ENCODE measurements at places on chromosomes 16 and 17. TPM values are rescaled to one million over a fixed set of nuclear protein-coding genes. Genes with fewer than 3 reads are reported as not detected.

DNA sequence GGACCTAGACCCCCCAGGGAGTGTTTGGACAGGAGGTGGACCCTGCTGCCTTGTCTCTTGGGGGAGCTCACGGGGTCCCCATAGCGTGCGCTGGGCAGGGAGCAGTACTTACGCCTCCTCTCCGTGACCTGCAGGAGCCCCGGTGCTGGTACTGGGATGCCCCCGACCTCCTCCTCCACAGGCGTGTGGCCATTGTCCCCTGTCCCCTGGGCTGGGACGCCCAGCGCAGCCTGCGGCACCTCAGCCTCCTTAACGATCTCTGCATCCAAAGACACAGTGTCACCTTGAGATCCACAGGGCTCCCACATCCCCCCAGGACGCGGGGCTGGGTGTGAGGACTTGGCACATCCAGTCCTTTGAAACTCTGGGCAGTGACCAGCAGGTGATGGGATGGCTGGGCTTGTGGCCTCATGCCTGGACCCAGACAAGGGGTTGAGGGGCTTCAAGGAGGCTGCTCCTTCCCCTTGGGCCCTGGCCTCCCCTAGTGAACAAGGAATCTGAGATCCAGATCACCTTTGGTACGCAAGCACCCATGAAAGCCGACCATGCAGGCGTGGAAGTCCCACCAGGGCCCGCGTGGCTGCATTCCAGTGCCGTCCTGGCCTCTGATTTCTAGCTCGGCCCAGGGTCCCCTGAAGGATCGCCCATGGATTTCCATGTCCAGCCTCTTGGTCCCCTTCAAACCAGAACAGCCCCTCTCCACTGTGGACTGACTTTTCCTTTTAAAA, 9.9 kb downstream of the DBNDD1 start:
- H3K27me3 ChIP-seq = no peaks in the 10 kb centered on the region
- H3K27ac ChIP-seq = no peak overlapping the region
- no peaks in the 10 kb centered on the region for H3K36me3 ChIP-seq
- H3K4me3 ChIP-seq = no peak overlapping the region
- no peak for DNase-seq
- no peaks in the 10 kb centered on the region for H3K4me1 ChIP-seq

The TUBB3 gene
- total RNA-seq = 1.5 TPM

- no peak overlapping the region for H3K4me3 ChIP-seq
- no peaks in the 10 kb centered on the region for H3K4me1 ChIP-seq
- no peak overlapping the region for H3K27ac ChIP-seq
- H3K27me3 ChIP-seq = no peaks in the 10 kb centered on the region
- H3K36me3 ChIP-seq = no peaks in the 10 kb centered on the region
Observed at GRCh38 chr16:65876624-65877023, 489.9 kb upstream of the CDH5 start.

DNA sequence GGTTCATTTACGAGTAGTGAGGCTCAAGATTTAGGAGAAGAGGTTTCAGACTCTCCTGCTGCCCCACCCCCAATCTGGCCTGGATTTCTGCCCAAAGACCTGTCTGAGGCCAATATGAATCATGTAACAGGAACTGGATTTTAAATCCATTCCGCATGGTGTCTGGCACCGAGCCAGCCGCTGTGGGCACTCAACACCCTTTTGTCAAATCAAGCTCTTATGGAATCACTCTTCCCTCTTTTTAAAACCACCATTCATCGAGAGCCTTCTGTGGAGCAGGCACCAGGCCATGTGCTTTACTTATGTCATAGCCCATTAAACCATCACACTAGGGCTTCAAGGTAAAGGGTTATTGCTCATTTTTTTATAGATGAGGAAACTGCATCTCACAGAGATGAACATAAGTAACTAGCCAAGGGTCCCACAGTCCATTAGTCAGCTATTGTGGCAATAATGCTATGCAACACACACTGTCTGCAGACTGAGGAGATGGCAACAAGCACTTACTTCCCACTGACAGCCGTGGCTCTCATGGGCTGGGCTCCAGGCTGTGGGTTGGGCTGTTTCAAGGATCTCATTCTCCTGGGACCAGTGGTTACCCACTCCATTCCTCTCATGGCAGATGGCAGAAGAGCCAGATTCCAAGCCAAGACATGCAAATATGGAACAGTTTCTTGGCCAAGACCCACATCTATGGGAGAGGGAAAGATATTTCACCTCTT, 93.6 kb downstream of the WSCD1 start:
- no peak overlapping the region for H3K27ac ChIP-seq
- DNase-seq = no peak
- no peaks in the 10 kb centered on the region for H3K36me3 ChIP-seq
- H3K27me3 ChIP-seq = no peaks in the 10 kb centered on the region

DNA sequence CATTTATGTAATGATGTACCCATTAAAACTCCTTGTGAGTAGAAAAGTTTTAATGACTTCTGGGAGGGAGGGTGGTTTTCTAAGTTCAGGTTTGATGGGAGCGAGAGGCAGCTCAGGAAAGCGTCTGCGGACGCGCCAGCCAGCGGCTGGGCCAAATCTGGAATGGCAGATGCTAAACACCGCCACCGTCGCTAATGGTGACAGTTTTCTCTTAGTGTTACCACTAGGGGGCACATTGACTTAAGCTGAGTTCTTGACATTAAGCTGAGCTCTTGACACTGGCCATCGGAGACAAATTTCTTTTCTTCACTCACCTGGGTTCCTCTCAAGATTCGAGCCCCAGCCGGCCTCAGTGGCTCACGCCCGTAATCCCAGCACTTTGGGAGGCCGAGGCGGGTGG, 6.7 kb downstream of the TRPV1 start:
- H3K36me3 ChIP-seq = peaks cover 13% of the 10 kb centered on the region
- H3K4me3 ChIP-seq = no peak overlapping the region
- no peak overlapping the region for H3K27ac ChIP-seq
- no peaks in the 10 kb centered on the region for H3K27me3 ChIP-seq

DNA sequence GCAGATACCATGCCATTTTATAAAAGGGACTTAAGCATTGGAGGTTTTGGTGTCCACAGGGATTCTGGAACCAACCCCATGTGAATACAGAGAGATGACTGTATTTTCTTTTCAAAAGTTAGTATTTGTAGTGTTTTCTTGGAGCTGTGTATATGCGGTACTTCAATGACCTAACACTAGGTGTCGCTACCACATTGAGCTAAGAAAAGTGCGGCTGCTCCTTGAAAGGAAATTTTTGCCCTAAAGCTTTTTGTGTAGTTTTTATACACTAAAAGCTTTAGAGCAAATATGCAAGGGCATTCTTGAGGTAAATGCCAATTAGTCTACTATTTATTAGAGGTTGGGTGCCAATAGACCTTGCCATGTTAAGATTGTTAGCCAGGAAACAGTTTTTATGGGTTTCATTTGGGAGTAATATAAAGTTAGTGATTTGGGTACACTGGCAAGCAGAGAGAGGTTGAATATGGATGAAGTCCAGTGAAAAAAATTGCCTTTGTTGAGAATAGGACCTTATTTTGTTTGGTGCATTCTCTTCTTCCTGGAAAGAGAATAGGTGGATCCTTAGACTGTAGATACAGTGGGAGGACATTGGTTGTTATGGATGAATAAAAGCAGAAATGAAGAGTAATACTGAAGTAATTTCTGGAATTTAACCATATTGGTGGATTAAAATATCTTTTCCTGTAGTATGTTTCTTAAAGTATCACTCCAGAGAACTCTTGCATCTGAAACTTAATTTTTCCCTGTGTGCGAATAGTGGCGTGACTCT, 43.3 kb downstream of the BCAS3 start:
- H3K27me3 ChIP-seq = no peaks in the 10 kb centered on the region
- no peak for DNase-seq
- no peak overlapping the region for H3K4me3 ChIP-seq
- no peaks in the 10 kb centered on the region for H3K4me1 ChIP-seq
- H3K36me3 ChIP-seq = no peaks in the 10 kb centered on the region

GRCh38 chr16:47712276-47713224, 251.4 kb downstream of the PHKB start:
- H3K27ac ChIP-seq = no peak overlapping the region
- DNase-seq = no peak
- H3K27me3 ChIP-seq = no peaks in the 10 kb centered on the region
- no peaks in the 10 kb centered on the region for H3K36me3 ChIP-seq

DNA sequence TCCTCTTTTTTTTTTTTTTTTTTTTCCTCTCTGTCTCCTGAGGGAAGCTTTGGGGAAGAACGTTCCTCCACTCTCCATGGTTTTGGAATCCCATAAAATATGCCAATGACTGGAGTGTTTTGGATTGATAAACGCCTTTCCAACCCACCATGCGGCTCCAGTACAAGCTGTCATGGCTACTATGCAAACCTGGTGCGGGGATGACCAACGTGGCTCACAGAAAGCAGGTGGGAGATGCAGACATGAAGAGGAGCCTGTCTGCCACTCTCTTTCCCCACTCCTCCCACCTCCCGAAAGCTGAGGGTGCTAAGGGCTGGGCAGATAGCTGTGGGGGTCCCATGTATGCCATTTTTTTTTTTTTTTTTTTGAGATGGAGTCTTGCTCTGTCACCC, 69.9 kb upstream of the SEC14L1 start:
- no peak for DNase-seq
- H3K4me3 ChIP-seq = no peak overlapping the region
- H3K27me3 ChIP-seq = peaks cover 19% of the 10 kb centered on the region
- H3K27ac ChIP-seq = no peak overlapping the region
- no peaks in the 10 kb centered on the region for H3K4me1 ChIP-seq

DNA sequence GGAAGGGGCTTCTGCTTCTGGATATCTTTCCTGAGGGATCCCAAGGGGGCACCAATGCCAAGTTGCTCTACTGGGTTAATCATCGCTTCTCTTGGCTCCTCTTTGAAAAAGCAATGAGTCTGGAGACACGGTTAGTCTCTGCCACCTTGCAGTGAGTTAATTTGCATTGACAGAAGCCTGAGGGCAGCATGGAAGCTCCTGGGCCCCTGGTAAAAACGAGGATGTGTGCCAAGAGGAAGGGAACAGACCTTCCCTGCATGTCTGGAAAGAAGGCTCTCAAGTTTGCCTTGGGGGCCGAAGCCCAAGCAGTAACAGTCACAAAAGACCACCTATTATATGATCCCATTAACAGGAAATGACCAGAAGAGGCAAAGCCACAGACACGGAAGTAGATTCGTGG, 86.7 kb downstream of the IRX5 start:
- H3K36me3 ChIP-seq = no peaks in the 10 kb centered on the region
- H3K27ac ChIP-seq = no peak overlapping the region
- H3K4me3 ChIP-seq = no peak overlapping the region
- DNase-seq = no peak
- H3K27me3 ChIP-seq = peaks cover 7% of the 10 kb centered on the region

DNA sequence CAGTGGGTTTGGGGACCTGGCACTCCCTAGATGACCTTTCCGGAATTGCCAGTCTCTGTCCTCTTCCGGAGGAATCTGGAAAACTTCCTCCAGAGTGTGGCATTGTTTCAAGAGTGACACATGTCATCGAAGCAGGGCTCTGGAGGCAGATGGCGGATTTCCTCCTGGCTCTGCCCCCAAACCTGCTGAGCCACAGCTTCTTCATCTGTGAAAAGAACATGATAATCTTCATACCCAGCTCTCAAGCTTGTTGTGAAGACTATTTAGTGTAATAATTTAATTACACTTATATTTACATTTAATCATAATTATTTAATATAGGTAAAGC, 19.7 kb upstream of the TEX2 start:
- no peaks in the 10 kb centered on the region for H3K36me3 ChIP-seq
- H3K27ac ChIP-seq = no peak overlapping the region
- DNase-seq = no peak
- no peaks in the 10 kb centered on the region for H3K27me3 ChIP-seq

- no peaks in the 10 kb centered on the region for H3K27me3 ChIP-seq
- DNase-seq = peak; percentile 82
- H3K27ac ChIP-seq = peak overlapping the region; percentile 86
- no peak overlapping the region for H3K4me3 ChIP-seq
Observed at GRCh38 chr16:70750893-70751467, 50.0 kb downstream of the VAC14 start.

DNA sequence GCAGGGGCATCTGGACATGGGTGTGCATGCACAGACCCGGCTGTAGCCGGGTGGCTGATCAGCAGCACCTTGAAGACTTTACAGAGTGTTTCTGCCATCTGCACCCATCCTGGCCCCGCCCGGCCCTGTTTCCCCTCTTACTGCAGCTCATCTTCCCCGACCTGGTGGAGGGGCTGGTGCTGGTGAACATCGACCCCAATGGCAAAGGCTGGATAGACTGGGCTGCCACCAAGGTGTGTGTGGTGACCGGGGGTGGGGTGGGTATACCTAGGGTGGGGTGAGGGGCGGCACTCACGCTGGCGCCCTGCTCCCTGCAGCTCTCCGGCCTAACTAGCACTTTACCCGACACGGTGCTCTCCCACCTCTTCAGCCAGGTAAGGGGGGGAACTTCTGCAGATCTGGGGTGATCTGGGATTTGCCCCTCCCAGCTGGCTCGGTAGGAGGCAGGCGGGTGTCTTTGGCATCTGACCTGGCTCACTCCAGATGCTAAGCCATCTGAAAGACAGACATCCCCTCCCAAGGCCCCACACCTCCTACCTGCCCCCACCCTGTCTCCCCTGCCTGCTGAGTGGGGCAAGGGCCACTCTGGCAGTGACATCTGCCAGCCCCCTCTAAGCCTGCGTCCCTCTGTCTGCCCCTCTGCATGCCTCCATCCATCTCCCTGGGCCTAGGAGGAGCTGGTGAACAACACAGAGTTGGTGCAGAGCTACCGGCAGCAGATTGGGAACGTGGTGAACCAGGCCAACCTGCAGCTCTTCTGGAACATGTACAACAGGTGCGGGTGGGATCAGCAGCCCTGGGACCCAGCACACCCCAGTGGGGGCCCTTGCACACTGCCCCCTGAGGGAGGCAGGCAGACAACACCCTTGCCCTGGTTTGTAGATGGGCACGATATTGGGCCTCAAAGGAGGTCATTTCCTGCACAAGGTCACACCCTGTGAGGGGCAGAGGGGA, 6.6 kb downstream of the NDRG4 start:
- no peak overlapping the region for H3K27ac ChIP-seq
- DNase-seq = no peak
- no peak overlapping the region for H3K4me3 ChIP-seq
- H3K36me3 ChIP-seq = no peaks in the 10 kb centered on the region
- H3K27me3 ChIP-seq = peaks cover 19% of the 10 kb centered on the region

The NACA2 gene
- not detected for total RNA-seq

DNA sequence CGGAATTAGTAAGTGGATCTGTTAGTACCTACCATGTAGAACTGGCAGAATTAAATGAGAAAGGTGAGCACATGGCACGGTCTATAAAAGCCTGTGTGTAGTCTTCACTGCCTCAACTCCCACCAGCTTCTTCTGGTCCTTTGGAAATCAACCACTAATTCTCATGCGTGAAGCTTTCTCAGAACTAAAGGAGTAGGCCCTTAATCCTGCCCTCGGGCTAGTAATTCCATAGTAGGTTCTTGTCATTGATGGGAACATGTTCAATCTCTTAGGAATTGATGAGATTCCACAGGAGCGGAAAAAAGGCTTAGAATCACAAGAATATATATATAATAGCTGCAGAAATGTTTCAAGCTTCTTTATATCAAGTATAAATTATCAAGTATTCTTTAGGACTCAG, 21.7 kb downstream of the CDR2 start:
- H3K4me1 ChIP-seq = peaks cover 22% of the 10 kb centered on the region
- H3K4me3 ChIP-seq = no peak overlapping the region
- DNase-seq = no peak
- no peaks in the 10 kb centered on the region for H3K27me3 ChIP-seq

GRCh38 chr16:75376475-75377161, 56.7 kb downstream of the CFDP1 start:
- H3K27ac ChIP-seq = no peak overlapping the region
- H3K36me3 ChIP-seq = peaks cover 6% of the 10 kb centered on the region
- peaks cover 30% of the 10 kb centered on the region for H3K4me1 ChIP-seq
- no peaks in the 10 kb centered on the region for H3K27me3 ChIP-seq

GRCh38 chr17:31224366-31224765, 72.7 kb downstream of the OMG start:
- no peaks in the 10 kb centered on the region for H3K4me1 ChIP-seq
- no peak for DNase-seq
- H3K36me3 ChIP-seq = peaks cover 29% of the 10 kb centered on the region
- no peak overlapping the region for H3K27ac ChIP-seq
- no peaks in the 10 kb centered on the region for H3K27me3 ChIP-seq

All from upper lobe of right lung (tissue), 1 donor.